Amniotic epithelial cell (primary cell): ENCODE measurements at places on chromosomes 16 and 17.
A peak's percentile ranks its signal among the peaks of the same experiment; 100 is the strongest.

DNA sequence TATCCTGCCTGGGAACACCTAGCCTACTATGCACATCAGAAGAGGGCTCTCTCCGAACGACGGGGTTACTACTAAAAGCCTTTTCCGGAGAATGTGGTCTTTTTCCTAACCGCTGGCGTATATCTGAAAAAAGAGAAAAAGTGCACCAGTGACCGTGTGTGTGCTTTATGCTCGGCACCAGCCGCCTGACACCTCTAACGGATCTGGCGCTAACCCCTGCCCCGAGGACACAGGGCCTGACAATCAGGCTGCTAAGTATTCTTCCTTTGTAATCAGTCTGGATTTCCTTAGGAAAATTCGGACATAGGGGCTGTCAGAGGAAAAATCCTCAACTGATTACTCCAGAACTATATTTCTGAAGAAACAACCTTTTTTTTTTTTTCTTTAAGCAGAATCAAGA lies 13.4 kb upstream of the ITGAE start:
- DNase-seq = no peak

GRCh38 chr17:29369831-29370735 lies 20.1 kb upstream of the TAOK1 start:
- peak; percentile 85 for DNase-seq

GRCh38 chr17:13750816-13751793 lies 149.4 kb upstream of the HS3ST3A1 start:
- no peak for DNase-seq

DNA sequence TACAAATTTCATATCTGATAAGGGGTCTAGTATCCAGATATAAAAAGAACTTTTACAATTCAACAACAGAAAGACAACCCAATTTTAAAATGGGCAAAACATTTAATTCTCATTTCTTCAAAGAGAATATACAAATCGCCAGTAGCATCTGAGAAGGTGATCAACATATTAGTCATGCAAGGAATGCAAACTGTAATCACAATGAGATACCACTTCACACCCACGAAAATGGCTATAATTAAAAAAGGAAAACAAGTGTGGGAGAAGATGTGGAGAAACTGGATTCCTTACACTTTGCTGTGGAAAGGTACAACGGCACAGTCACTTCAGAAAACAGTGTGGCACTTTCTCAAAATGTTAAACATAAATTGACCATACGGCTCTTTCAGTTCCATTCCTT lies 168.2 kb downstream of the VPS53 start:
- no peak for DNase-seq

- DNase-seq = peak; percentile 68
Measured at GRCh38 chr16:47037746-47038458, 64.4 kb upstream of the DNAJA2 start.

GRCh38 chr16:64882078-64882784 lies 239.6 kb downstream of the CDH11 start:
- no peak for DNase-seq

DNA sequence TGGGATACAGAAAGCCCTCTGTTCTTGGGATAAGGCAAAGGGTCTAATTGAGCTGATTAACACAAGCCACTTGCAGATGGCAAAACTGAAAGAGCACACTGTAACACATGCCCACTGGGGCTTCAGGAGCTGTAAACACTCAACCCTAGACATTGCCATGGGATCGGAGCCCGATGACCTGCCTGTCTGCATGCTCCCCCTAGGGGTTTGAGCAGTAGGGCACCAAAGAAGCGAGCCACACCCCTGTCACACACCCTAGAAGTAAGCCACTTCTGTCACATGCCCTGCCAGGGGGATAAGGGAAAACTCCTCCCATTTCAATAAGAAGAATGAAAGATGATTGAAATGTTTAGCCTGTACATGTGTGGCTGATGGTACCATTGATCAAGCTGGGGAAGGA lies 81.3 kb upstream of the IRX6 start:
- no peak for DNase-seq

GRCh38 chr16:66668777-66669444 lies 27.6 kb downstream of the CMTM4 start:
- no peak for DNase-seq

DNA sequence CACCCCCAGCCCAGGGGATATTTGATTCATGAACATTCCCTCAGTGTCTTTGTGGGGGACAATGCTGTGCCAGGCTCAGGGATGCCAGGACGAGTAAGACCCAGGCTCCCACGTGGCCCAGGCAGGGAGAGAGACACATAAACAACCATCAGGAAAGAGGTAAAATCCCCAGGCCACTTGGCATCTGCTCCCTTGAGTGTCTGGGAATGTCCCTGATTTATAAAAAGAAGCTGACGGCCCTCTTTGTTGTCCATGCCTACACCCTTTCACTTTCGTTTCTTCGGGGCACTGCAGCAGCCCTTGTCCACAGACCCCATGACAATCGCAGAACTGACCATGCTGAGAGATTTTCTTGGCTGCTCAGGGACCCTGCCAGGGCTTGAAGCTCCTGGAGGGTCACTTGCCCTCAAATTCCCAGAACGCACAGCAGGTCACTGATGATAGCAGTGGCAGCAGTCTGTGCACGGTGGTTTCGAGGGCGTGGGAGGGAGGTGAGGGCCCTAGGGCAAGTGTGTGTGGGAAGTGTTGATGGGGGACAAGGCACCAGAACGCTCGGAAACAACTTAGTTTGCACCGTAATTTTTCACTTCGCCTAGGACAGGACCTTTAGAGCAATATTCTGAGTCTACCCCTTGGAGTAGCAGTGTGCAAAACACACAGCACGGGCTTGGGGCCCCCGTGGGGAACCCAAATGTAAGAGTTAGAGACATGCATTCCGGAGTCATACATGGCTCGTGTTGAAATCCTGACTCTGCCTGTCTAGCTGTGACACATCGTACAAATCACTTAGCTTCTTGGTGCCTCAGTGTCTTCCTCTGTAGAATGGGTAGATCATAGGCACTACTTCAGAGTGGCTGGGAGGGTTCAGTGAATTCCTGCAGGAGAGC lies 4.7 kb downstream of the NOD2 start:
- no peak for DNase-seq

DNA sequence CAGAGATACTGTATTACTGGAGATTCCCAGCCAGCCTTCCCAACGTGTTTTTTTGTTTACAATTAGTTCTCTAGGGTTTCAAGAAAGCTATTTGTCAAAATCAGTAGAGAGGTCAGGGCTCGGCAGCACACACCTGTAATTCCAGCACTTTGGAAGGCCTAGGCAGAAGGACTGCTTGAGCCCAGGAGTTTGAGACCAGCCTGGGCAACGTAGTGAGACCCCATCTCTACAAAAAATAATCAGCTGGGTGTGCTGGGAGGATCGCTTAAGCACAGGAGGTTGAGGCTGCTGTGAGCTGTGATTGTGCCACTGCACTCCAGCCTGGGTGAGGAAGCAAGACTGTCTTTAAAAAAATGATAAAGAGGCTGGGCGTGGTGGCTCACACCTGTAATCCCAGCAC lies 19.4 kb downstream of the CBX1 start:
- DNase-seq = no peak

- no peak for DNase-seq
Measured at GRCh38 chr16:10787304-10787703, 31.3 kb downstream of the TVP23A start.

GRCh38 chr16:88878967-88879787 lies 12.7 kb upstream of the PABPN1L start:
- DNase-seq = no peak

GRCh38 chr17:47959825-47960655 lies 2.4 kb upstream of the PRR15L start:
- no peak for DNase-seq

DNA sequence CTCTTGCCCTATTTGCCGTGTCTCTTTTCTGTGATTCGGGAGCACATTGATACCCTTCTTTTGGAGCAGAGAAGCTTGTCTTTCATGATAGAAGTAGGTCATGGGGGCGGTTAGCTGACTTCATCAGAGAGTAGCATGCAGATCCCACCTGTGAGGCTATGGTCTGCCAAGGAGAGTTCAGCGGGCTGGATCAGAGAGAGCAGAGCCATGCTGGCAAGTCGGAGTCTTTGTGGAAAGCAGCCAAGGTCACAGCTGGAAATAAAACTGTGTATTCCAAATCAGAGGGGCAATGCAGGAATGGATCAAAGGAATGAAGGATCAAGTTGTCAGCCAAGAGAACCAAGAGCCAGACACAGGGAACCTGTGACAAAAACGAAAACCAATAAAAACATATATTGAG lies 595.9 kb downstream of the WWOX start:
- DNase-seq = no peak

GRCh38 chr16:47817048-47817447 lies 338.7 kb downstream of the ABCC12 start:
- DNase-seq = no peak

DNA sequence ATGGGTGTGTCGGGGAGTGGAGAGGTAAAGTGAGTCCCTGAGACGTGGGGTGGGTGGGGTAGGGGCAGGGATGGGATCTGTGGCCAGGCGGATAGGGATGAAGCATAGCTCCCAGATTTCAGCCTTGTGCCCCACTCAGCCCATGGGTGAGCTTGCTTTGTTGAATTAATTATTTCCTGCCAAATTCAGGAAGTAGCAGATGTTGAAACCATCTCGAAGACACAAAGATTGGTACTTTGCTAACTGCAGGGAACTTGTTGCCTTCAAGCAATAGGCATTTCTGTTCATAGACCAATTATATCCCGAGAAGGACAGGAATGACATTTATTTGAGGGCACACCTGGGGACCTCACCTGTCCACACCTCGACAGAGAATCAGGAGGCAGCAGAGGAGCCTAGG lies 11.0 kb upstream of the C16orf74 start:
- DNase-seq = no peak

- DNase-seq = no peak
Measured at GRCh38 chr16:30000735-30001631, 4.9 kb downstream of the INO80E start.

DNA sequence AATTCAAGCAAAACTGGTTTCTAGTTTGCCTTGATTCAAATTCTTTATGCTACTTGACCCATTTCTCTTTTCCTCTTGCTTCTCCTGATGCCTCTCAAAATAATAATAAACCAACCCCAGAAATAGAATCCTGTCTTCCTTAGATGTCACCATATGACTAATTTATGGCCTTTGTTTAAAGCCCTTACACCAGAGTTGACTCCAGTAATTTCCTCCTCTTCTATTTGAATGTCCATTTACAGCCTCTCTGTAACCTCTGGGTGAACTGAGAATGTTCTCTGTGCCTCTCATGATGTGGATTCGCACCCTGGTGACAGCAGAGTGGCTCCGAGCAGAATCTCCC lies 31.5 kb downstream of the ZFHX3 start:
- DNase-seq = no peak

GRCh38 chr17:55274355-55275255 lies 9.8 kb downstream of the HLF start:
- no peak for DNase-seq

- DNase-seq = no peak
Measured at GRCh38 chr17:5715478-5715877, 131.2 kb upstream of the NLRP1 start.

GRCh38 chr16:68403704-68404103 lies 44.6 kb downstream of the SMPD3 start:
- DNase-seq = no peak

- DNase-seq = no peak
Measured at GRCh38 chr16:23058576-23058975, 90.7 kb downstream of the USP31 start.

GRCh38 chr17:58219789-58220183 lies 731 bp upstream of the MKS1 start:
- DNase-seq = no peak

GRCh38 chr16:30416624-30417528 lies 9.5 kb downstream of the ZNF771 start:
- DNase-seq = no peak

GRCh38 chr17:59830007-59830630 lies 62.6 kb downstream of the TUBD1 start:
- DNase-seq = peak; percentile 51

GRCh38 chr17:28247671-28248555 lies 71.1 kb upstream of the TMEM97 start:
- DNase-seq = no peak

DNA sequence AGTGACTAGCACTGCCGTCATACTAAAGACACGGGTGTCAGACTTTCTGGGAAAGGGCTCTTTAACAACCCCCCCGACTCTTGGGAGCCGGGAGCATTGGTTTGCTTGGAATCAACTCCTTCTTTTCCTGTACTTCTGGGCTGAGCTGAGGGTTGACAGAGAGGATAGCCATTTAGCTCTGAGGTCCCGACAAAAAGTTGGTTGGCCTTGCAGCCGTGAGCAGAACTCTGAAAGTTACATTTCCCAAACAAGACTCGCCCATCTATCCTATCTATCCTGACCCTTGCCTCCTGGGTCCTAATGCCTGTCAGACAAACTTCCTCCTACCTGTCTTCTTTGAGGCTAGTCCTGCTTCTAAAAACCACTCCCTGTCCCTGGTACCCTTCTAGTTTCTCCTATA lies 460.8 kb upstream of the TOM1L1 start:
- no peak for DNase-seq

DNA sequence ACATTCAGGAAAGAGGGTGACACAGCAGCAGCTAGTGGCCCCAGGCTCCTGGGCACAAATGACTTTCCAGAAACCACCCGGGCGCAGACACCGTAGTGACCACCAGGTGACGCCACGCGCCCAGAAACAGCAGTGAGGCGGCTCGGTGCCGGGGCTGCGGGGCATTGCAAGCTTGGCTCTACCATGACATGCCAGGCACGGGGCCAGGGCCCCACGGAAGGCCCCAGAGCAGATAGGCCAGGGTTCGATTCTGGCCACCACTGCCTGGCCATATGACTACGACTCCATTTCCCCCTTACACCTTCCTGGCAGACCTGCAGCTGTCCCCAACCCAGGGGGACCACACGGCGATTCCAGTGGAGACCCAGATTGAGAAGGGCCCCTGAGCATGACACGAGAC lies 6.7 kb downstream of the RHBDF1 start:
- DNase-seq = peak; percentile 42

GRCh38 chr17:33977729-33978514 lies 277.2 kb upstream of the CCL2 start:
- DNase-seq = no peak

DNA sequence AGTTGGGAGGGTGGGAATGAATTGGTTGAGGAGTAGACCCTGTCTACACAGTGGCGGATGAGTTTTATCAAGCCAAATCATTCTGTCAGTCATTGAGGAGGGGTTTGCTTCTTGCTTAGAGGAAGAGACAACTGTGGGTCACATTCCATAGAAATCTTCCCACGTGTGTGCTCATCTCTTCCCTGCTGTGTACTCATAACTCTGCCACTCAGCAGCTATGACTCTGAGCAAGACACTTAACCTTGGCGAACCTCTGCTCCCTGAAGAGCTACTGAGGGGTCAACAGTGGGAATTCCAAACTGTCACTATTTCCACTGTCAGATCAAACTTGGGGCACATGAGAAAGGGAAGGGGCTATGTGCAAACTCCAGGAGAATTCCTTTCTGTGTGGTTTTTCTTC lies 72.6 kb upstream of the COX10 start:
- no peak for DNase-seq
